ENCODE measurements at places on chromosomes 2 and 18. TPM values are rescaled to one million over a fixed set of nuclear protein-coding genes. Genes with fewer than 3 reads are reported as not detected.

The PSMA8 gene
- total RNA-seq, result not detected

The FAM98A gene
- total RNA-seq, result 1,115 TPM

The ITGA6 gene
- 29.3 TPM for total RNA-seq

- no peak overlapping the region for H3K27ac ChIP-seq
- DNase-seq, result no peak
- no peaks in the 10 kb centered on the region for H3K27me3 ChIP-seq
- H3K36me3 ChIP-seq, result no peaks in the 10 kb centered on the region
Measured at GRCh38 chr2:160803881-160804280, 310.3 kb upstream of the RBMS1 start.

DNA sequence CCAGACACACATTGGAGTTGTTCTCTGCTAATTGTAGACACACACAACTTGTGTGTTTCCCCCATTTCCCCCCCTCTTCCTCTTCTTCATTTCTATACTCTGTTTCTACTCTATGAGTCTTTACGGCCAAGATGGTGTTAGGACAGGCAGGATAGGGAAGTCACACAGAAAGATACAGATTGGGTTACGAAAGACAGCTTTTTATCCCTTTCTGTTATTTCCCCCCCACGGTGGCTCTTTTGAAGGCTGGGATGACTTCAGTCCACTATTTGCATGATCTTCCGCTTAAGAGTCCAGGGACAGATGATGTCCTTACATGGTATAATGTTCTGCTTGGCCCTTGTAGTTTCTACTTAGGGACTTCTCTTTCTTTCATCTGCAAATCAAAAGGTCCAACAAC is 1.6 kb upstream of the EMILIN2 start:
- no peaks in the 10 kb centered on the region for H3K36me3 ChIP-seq
- no peak for DNase-seq
- H3K27me3 ChIP-seq, result peaks cover 32% of the 10 kb centered on the region
- peaks cover 4% of the 10 kb centered on the region for H3K4me1 ChIP-seq

- H3K36me3 ChIP-seq, result no peaks in the 10 kb centered on the region
- H3K4me3 ChIP-seq, result no peak overlapping the region
Measured at GRCh38 chr2:145617906-145618305, 1098.0 kb upstream of the ZEB2 start.

DNA sequence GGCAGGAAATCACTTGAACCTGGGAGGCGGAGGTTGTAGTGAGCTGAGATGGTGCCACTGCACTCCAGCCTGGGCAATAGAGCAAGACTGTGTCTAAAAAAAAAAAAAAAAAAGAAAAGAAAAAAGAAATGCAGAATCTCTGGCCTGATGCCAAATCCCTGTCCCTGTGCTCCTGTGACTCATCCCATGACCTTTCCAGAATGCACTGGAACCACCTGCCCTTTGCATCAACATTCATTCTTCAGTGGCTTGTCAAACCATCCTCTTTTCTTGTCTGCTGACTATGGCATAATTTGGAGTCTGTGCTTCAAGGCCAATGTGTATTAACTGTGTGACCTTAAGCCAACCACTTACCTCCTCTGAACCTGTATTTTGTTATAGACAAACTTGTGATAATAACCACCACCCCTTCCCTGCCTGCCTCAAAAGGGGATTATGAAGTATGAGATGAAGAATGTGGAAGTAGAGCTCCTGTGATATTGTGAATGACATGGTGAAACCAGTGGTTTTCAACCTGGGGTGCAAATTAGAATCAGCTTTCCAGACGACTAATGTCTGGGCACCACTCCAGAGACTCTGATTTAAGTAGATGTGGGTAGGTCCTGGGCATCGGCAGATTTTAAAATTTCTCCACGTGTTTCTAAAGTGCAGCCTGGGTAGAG is 189.3 kb downstream of the CLIP4 start:
- no peaks in the 10 kb centered on the region for H3K36me3 ChIP-seq
- H3K4me3 ChIP-seq, result no peak overlapping the region
- no peak overlapping the region for H3K27ac ChIP-seq
- no peaks in the 10 kb centered on the region for H3K27me3 ChIP-seq

GRCh38 chr2:74044999-74045398 is 60.3 kb downstream of the TET3 start:
- H3K27me3 ChIP-seq, result no peaks in the 10 kb centered on the region
- DNase-seq, result no peak
- no peak overlapping the region for H3K4me3 ChIP-seq

DNA sequence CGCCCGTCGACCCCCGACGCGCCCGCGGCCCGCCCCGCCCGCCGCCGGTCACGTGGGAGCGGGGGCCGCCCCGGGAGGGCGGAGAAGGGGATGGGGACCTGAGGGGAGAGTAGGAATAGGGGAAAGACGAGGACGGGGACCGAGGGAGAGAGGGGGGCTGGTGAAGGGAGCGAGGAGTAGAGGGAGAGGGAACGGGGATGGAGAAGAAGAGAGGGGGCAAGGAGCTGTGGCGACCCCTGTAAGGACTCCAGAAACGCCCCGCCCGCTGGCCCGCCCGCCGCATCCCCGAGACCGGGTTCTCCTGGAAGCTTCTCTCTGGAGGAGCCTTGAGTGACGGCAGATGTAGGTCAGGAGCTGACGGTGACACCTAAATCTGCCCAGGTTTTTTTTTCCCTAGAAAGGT is 615 bp downstream of the ADNP2 start:
- peaks cover 4% of the 10 kb centered on the region for H3K27me3 ChIP-seq
- DNase-seq, result no peak
- peak overlapping the region; percentile 70 for H3K27ac ChIP-seq
- peak overlapping the region; percentile 65 for H3K4me3 ChIP-seq
- H3K36me3 ChIP-seq, result no peaks in the 10 kb centered on the region

DNA sequence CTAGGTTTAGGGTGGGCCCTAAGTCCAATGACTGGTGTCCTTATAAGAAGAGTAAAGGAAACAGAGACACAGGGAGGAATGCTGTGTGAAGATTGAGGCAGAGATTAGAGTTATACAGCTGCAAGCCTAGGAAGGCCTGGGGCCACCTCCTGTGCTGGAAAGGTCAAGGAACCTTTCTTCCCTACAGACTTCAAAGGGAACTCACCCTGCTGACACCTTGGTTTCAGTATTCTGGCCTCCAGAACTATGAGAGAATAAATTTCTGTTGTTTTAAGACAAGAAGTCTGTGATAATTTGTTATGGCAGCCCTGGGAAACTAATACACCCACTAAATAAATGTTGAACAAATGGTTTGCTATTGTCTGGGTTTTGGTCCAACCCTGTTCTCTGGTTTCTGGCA is 102.3 kb upstream of the NEUROD1 start:
- H3K36me3 ChIP-seq, result no peaks in the 10 kb centered on the region
- H3K4me1 ChIP-seq, result no peaks in the 10 kb centered on the region
- no peak overlapping the region for H3K4me3 ChIP-seq
- no peaks in the 10 kb centered on the region for H3K27me3 ChIP-seq

GRCh38 chr2:226956659-226957058 is 120.8 kb downstream of the RHBDD1 start:
- no peak overlapping the region for H3K27ac ChIP-seq
- no peaks in the 10 kb centered on the region for H3K4me1 ChIP-seq
- no peaks in the 10 kb centered on the region for H3K36me3 ChIP-seq
- H3K27me3 ChIP-seq, result no peaks in the 10 kb centered on the region
- H3K4me3 ChIP-seq, result no peak overlapping the region

- H3K27me3 ChIP-seq, result no peaks in the 10 kb centered on the region
- no peaks in the 10 kb centered on the region for H3K4me1 ChIP-seq
- H3K27ac ChIP-seq, result no peak overlapping the region
- peak; percentile 26 for DNase-seq
- H3K36me3 ChIP-seq, result no peaks in the 10 kb centered on the region
- no peak overlapping the region for H3K4me3 ChIP-seq
Measured at GRCh38 chr2:235106874-235107639, 155.2 kb downstream of the SH3BP4 start.

GRCh38 chr2:191845876-191846514 is 893 bp downstream of the CAVIN2 start:
- no peak for DNase-seq
- H3K36me3 ChIP-seq, result no peaks in the 10 kb centered on the region
- peak overlapping the region; percentile 52 for H3K4me3 ChIP-seq
- no peaks in the 10 kb centered on the region for H3K27me3 ChIP-seq
- H3K4me1 ChIP-seq, result peaks cover 4% of the 10 kb centered on the region

DNA sequence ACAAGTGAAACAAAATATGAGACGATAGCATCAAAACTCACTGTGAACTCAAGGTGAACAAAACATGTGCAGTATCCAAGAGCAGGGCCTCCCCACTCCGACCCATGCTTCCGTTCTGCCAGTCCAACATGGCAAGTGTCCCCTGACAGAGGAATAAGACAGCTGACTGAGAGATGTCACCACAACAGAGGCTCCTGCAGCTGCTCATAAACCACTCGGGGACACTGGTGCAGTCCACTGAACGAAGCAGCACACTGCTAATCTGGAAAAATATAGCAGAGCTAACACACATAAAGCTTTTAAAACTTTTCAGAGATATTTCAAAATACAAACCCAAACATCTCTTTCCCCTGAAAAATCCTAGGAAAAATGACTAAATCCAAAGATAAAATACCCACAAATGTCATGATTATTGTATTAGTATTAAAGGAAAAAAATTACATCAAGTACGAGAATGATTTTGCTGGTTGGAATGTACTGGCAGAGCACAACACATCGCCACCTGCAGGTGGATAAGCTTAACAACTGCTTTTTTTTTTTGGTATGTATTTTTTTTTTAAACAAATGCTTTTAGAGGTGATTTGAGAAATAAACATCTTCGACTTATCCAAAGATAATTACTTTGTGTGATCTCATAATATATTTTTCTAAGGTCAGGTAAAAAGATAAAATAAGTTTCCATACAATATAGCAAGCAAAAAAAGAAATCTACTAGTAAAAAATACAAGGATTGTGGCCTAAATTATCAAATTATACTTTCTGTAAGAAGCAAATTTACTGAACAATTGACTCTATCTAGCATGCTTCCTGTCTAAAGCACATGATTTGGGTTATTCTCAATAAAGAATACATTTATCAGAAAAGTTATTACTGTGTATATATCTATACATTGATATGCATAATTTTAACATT is 18.6 kb downstream of the THADA start:
- H3K4me3 ChIP-seq, result no peak overlapping the region
- H3K36me3 ChIP-seq, result peaks cover 3% of the 10 kb centered on the region
- H3K4me1 ChIP-seq, result peaks cover 6% of the 10 kb centered on the region
- no peak overlapping the region for H3K27ac ChIP-seq
- no peak for DNase-seq

- no peak overlapping the region for H3K4me3 ChIP-seq
- DNase-seq, result no peak
- H3K4me1 ChIP-seq, result peaks cover 4% of the 10 kb centered on the region
- H3K36me3 ChIP-seq, result no peaks in the 10 kb centered on the region
Measured at GRCh38 chr2:216845426-216845825, 14.4 kb downstream of the TNP1 start.

DNA sequence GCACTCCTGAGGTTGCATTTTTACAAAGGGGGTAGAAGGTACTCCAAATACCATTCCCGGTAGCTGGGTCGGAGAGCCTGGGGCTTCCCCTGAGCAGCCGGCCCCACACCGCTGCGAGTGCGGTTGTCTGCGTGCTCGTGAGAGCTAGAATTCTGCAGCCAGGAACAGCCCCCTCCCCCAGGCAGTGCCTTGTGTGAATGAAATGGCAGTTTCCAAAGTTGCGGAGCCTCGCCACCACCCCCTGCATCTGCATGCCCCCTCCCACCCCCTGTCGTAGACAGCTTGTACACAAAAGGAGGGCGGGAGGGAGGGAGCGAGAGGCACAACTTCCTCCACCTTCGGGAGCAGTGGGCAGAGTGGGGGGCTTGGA is 1.1 kb downstream of the MYCN start:
- DNase-seq, result no peak
- no peak overlapping the region for H3K27ac ChIP-seq
- peak overlapping the region; percentile 56 for H3K4me3 ChIP-seq
- no peaks in the 10 kb centered on the region for H3K36me3 ChIP-seq
- peaks cover 27% of the 10 kb centered on the region for H3K27me3 ChIP-seq

DNA sequence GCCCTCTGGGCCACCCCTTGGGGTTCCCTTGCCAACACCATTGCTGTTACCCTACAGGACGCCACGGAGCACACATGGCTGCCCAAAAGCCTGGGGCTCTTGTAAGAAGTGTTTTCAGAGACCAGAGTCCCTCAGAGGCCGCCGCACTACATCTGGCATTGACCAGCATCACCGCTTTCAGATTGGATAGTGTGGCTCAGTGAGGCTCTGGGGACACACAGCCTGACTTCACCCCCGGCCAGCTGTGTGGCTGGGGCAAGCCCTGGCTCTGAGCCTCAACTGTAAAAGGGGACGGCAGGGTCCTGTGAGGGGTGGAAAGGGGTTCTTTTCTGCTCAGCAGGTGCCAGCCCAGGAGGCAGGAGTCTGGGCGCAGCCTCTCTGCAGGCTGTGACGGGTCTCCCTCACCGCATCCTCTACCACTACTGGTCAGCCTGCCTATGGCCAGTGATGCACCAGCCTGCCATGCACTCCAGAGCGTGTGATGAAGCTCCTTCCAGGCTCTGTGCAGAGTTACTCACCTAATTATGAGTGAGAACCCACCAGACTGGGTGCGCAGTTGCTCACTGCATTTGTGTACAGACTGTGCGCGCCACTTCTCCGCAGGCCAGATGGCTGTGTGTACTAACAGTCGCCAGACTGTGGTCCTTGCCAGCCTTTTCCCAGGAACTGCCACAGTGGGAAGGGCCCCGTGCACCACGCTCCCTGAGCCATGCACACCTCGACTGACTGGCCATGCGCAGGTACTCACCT is 10.7 kb upstream of the OTOF start:
- H3K4me1 ChIP-seq, result peaks cover 15% of the 10 kb centered on the region
- no peaks in the 10 kb centered on the region for H3K27me3 ChIP-seq
- no peak overlapping the region for H3K27ac ChIP-seq
- no peak overlapping the region for H3K4me3 ChIP-seq
- DNase-seq, result no peak

- H3K4me3 ChIP-seq, result no peak overlapping the region
- H3K36me3 ChIP-seq, result no peaks in the 10 kb centered on the region
- H3K27ac ChIP-seq, result no peak overlapping the region
- no peaks in the 10 kb centered on the region for H3K27me3 ChIP-seq
- DNase-seq, result no peak
Measured at GRCh38 chr2:29056452-29056851, 17.9 kb downstream of the PCARE start.

DNA sequence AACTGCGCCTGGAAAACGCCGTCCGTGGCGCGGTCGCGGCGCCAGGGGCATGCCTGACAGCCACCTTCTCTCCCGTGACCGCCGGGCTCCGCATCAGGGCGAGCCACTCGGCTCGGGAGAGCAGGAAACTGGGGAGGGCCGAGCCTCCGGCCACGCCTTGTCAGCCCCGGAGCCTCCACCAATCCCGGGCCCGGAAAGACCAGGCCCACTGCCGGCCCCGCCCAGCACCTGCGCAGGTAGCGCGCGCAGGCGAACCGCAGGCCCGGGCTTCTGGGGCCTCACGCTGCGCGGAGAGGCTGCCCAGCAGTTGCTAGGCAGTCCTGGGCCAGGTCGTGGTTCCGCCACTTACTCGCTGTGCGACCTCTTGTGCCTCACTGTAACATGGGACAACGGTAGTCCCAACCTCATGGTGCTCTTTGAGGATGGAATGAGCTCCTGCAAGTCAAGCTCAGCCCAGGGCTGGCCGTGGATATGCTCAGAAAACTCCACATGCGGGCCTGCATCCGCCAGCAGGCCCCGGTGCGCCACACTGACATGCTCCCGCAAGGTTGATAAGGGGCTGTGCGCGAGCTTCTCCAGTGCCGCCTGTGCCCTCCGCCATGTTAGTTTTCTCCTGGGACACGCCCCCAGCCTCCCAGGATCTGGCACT is 97.1 kb downstream of the INHBB start:
- peaks cover 25% of the 10 kb centered on the region for H3K27me3 ChIP-seq
- H3K4me1 ChIP-seq, result peaks cover 6% of the 10 kb centered on the region
- no peaks in the 10 kb centered on the region for H3K36me3 ChIP-seq
- no peak overlapping the region for H3K27ac ChIP-seq

GRCh38 chr2:174085781-174086180 is 120.6 kb upstream of the SP3 start:
- H3K4me1 ChIP-seq, result no peaks in the 10 kb centered on the region
- H3K4me3 ChIP-seq, result no peak overlapping the region
- no peak overlapping the region for H3K27ac ChIP-seq
- no peak for DNase-seq
- H3K27me3 ChIP-seq, result no peaks in the 10 kb centered on the region

All from gastrocnemius medialis (tissue), 4 donors.